ENCODE measurements at places on chromosomes 12 and 14.

DNA sequence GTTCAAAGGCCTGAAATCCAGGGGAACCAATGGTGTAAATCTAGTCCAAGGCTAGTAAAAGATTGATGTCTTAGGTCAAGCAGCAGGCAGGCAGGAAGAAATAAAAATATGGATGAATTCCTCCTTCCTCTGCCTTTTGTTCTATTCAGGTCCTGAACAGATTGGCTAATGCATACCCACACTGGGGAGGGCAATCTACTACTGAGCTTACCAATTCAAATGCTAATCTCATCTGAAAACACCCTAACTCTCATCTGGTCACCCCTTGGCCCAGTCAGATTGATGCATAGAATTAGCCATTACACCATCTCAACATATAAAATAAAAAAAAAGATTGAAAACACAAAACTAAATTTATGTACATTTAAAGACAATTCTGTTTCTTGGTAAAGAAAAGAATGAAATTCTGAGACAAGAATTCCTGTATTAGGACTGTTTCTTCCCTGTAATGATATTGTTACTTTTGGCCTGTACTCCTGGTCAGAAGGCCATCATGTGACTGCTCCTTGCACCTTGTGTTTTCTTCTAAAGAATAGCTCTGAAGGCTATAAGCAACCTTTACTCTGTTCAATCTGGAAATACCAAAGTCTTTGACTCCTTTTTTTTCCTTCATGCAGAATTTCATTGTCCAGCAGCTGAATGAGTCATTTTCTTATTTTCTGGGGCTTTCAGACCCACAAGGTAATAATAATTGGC lies 19.9 kb downstream of the CLEC6A start:
- no peak for DNase-seq

DNA sequence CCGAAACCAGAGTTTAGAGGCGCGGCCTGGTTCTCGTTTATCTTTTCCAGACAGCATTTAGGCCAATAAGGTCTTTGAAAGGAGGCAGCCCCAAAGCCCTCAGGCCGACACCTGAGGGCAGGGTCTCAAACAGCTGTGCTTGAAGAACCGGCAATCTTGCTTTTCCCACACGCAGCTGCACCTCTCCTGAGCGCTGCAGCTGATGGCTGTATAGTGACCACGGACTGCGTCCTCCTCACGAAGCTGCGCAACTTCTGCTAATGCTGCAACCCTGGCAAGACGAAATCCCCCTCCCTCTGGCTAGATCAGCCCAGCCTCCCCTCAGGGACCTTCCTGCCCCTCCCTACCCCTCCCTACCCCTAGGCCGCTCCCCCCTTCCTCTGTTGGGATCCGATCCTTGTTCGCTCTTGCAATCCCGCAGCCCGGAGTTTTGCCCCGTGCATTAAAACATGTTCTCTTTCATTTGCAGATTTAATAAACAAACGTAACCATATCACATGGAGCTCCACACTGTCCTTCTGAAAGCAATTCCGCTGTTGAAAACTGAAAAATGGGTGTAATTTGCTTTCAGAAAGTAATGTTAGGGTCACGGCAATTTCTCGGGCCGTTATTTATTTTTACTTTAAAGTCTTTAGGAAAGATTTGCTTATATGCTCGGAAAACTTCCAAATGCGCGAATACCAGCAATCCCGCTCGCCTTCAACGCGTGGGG lies 4.8 kb upstream of the PAX9 start:
- no peak for DNase-seq

GRCh38 chr12:15712823-15713660 lies 76.1 kb downstream of the EPS8 start:
- DNase-seq, result peak; percentile 66

- no peak for DNase-seq
These were observed 442.5 kb downstream of the CCER1 start for GRCh38 chr12:90512518-90512917.

DNA sequence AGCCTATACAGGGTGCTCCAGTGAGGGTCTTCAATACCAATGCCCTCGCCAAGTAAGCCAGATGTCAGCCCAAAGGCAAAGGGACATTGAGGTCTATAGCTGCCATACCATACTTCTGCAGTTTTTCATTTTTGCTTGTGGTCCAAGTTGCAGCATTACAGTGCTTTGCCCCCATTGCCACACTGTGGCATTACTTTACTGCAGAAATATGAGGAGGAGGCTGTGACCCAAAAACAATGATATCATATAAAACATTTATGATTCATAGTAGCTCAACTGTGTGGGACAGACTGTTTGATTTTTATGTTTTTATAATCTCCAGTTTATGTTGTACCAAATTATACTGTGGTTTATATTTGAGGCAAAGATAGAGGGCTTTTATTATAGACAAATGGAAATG lies 64.1 kb downstream of the KIAA0586 start:
- no peak for DNase-seq

DNA sequence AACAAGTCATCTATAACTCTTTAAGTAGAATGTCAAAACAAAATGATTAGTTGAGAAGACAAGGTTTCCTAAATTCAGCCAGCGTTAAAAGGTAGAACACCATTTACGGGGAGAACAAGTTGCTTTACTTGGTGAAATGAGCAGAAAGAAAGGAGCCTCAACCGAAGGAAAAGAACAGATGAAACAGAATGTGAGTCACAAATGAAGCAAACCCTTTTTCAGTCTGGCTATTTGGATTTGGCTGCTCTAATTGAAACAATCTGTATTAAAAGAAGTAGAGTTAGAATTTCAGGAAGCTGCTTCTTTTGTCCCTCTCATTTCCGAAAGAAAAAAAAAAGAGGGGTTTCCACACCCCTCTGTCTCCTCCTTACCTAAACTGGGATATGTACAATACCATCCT lies 34.6 kb downstream of the CEP128 start:
- DNase-seq, result no peak

DNA sequence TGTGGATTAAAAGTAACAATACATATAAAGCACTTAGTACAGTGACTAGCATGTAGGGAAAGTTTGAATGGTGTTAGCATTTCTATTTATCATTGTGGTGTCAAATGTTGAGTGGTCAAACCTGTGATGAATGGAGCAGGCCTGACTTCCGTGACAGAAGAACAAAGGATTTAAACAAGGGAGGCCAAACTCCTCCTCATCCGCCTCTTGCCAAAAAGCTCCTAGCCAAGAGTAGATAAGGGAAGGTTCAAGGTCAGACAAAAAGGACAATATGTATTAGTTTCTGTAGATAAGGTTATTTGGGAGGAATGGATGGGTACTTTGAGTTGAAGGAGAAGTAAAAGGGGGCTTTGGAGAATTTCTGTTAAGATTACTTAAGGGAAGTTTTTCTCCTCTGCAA lies 6.5 kb downstream of the RNASE7 start:
- DNase-seq, result no peak

DNA sequence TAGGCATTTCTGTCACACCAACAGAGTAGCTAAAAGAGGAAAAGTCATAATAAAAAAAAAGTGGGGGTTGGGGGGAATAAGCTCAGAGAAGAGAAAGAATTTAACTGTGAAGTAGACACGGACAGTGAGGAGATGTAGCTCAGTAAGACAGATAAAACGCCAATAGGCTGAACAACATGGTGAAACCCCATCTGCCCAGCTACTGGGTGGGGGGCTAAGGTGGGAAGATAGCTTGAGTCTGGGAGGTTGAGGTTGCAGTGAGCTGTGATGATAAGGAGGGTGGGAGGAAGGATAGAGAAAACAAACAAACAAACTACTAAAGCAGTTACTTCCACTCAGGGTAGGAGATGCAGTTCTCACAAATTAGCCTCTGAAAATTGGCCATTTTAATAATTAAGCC lies 25.0 kb downstream of the HECTD4 start:
- no peak for DNase-seq

- no peak for DNase-seq
These were observed 20.4 kb downstream of the AKAP3 start for GRCh38 chr12:4628406-4628805.

DNA sequence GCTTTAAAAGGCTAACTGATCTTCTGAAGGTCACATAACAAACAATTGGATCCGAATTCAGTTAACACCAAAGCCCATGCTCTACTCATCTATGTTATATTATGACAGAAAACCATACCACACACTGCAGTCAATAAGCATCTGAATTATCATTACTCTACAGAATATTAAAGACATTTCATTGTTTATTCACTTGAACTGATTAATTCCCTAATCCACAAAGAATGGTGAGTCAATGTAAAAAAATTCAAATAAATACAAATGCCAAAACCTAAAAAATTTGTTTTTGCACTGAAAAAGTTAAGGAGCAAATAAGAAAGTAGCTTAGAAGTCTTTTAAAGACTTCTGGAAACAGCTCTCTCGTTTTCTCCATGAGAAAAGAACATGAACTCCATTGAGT lies 13.7 kb downstream of the NID2 start:
- DNase-seq, result no peak

DNA sequence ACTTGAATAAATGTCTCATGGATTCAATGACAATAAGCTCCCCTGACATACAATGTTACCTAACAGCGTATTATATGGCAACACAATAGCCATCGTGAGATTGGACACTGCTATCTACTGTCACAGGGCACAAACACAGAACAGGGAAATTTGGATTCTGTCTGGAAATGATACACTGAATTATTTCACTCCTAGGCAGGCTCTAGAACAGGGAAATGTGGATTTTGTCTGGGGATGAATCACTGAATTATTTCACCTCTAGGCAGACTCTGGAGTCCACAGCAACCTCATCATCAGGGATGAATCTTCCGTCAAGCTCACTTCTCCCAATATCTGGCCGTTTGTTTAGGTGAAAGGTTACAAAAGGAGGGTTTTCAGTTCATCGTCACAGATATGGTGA lies 288.8 kb downstream of the TMEM132D start:
- DNase-seq, result no peak

DNA sequence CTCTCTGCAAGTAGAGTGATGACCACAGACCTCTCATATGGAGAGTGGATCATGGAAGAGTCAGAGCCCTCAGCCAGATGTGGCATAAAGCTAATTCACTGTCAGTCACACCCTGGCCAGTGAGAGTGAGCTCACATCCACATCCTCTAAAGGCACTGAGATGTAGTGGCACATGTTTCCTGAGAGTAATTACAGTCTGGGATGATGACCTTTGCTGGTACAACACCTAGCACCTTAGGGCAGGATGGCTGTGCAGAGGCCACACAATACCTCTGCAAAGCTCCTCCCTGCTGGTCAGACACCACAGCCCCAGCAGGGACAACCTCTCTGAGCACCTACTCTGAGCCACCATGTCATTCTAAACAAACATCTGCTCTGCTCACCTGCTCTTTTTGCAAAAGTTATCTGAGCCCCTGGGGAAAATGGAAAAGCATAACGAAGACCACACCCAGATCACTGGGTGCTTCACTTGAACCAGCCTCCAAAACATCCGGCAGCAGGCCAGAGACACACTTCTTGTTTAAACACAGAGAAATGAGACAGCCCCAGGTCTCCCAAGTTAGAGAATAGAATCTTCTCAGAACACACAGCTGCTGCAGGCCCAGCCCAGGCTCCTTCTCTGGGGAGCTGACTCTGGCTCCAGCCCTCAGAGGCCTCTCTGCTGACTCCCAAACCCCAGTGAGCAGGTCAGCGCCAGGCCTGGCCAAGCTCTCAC lies 30.3 kb downstream of the PITPNM2 start:
- DNase-seq, result no peak

DNA sequence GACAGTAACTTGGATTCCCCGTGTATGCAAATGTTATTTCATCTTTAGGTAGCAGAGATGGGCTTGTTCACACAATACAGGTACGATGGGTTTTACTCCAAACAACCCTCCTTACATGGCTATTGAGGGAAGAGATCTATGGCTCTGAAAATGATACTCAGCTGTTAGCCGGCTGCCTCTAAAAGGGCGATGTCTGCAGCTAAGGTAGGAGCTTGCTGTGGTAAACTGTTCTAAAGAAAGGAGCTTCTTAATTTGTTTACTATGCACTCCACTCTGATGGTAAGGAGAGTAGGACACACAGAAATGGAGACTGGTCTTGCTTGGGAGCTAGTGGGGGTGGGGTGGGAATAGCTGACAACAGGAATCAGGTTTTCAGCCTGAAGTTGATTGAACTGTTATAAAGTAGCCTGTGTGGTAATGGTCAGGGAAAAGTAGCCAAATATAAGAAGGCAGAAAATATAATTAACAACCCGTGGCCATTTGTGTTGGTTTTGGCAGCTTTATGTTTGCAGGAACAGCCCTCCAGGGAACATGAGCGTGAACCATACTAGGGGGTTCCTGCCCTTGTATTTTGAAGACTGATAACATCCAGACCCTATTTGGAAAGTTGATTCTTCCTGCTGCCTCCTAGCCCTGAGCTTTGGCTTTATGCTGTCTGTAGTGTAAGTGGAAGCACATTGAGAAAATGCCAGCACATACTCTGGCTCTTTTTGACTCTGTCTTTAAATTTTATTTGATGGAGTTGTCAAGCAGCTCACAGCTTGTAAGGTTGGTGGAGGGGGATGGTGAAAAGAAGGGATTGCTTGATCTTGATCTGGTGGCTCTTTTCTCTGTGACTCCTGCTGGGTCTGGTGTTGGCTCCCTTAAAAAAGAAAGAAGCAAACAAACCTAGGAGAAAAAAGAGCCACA lies 929.8 kb downstream of the DIO2 start:
- peak; percentile 4 for DNase-seq

DNA sequence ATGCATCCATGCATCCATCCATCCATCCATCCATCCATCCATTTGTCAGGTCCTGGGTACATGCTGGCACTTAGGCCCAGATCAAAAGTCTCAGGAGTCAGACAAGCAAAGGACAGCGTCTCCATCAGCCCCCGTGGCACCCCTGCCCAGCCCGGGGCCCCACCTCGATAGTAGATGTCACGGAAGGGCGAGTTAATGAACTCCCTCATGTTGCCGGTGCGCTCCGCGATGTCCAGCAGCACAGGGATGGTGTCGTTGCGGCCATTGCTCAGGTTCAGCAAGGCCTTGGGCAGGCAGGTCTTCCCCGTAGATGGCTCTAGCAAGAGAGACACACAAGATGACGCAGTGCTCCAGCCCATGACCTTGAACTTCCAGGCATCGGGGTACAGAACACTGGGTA lies 30.4 kb downstream of the TRPV4 start:
- no peak for DNase-seq

DNA sequence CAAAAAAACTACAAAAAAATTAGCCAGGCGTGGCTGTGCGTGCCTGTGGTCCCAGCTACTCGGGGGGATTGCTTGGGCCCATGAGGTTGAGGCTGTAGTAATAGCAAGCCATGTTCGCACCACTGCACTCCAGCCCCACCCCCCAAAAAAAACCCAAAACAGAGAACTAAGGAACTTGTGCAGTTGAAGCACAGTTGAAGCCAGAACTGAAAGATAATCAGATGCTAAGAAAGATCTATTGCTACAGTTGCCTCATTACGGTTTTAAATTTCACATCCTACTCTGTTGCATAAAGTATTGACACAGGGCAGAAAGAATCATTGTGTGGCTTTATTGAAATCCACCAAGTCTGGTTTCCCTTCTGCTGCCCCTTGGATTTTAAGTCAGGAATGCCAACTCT lies 3.8 kb downstream of the CS start:
- DNase-seq, result no peak

GRCh38 chr12:21265932-21266331 lies 68.8 kb downstream of the SLCO1A2 start:
- DNase-seq, result no peak

- DNase-seq, result no peak
These were observed 3.5 kb upstream of the GYS2 start for GRCh38 chr12:21608196-21608595.
